GOT3 (cell line): ENCODE measurements at places on chromosomes 2 and 18.

DNA sequence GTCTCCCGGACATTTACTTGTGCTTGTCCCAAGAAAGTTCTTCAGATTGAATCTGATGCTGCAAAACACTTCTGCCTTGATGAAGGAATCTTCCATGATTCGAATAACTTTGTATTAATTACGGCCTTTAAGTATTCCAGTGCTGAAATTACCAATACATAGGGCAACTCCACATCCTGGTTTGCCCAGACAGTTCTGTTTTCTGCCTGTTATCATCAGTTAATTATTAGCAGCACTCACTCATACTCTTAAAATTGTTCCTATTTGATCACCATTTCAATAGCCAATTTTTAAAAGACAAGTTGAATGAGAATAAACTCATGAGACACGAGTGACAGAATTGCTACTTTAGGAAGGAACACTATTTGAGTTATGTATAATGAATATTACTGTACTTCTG lies 620.7 kb upstream of the ZEB2 start:
- DNase-seq, result no peak

GRCh38 chr18:62538881-62539280 lies 16.1 kb downstream of the ZCCHC2 start:
- DNase-seq, result no peak

- DNase-seq, result no peak
Observed at GRCh38 chr2:14234911-14235310, 397.6 kb upstream of the LRATD1 start.

DNA sequence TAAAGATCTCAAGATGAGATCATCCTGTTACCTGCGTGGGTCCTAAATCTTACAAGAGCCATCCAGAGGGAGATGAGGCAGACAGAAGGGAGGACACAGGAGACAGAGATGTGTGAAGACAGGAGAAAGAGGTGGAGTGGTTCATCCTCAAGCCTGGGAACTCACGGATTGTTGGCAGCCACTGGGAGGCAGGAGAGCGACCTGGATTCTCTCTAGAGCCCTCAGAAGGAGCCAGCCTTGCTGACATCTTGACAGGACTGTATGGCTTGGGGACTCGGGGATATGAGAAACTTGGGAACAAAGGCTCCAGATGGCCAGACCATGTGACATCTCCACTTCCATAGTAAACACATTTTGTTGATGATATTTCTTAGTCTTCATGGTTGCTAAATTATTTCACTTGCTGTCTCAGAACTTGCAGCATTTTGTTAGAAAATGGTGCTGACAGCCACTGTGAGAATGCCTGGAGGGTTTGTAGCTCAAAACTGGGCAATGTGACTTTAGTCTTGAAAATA lies 57.8 kb upstream of the MC2R start:
- DNase-seq, result no peak

GRCh38 chr2:224039770-224040440 lies 819 bp upstream of the SERPINE2 start:
- DNase-seq, result no peak

- no peak for DNase-seq
Observed at GRCh38 chr18:56307354-56308170, 330.8 kb downstream of the TXNL1 start.

- DNase-seq, result no peak
Observed at GRCh38 chr18:5582849-5583681, 39.3 kb upstream of the EPB41L3 start.

GRCh38 chr2:212935752-212936151 lies 215.7 kb downstream of the IKZF2 start:
- DNase-seq, result no peak

DNA sequence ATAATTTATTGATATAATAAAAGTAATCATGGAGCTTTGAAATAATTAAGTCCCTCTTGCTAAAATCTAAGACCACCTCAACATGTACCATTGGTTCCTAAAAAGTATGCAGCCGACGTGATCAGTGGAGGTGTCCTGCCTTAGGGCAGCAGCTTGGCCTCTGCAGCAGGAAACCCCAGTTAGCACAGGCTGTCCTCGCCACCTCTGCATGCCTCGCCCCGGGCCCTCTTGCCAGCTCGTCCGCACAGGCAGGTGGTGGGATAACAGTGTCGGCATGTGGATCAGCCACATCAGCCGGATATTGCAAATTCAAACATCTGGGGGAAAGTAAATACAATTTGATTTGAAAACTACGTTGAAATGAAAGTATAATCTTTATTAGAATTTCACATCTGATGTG lies 22.9 kb downstream of the COA5 start:
- DNase-seq, result no peak

DNA sequence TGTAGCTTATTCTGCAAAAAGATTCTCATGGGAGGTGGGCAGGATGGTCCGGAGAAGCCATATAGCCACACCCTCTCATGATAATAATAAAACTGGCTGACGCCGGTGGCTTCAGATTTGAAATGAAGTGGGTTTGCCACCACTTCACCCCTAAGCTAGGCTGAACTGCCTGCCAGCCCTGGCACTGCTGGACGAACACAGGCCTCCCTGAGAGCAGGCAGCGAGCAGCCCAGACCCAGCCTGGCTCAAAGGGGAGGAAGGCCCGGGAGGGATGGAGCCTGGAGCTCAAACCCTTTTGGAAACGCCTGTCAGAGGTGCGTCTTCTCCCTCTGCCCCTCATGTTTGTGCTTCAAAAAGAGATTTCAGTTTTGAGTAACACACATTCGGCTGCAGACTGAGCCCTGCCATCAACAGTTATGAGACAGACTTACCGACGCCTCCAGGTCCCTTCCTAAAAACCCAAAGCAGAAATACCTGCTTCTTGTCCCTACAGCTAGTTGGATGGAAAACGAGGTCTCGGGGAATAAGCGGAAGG lies 71.1 kb upstream of the HPCAL1 start:
- no peak for DNase-seq

DNA sequence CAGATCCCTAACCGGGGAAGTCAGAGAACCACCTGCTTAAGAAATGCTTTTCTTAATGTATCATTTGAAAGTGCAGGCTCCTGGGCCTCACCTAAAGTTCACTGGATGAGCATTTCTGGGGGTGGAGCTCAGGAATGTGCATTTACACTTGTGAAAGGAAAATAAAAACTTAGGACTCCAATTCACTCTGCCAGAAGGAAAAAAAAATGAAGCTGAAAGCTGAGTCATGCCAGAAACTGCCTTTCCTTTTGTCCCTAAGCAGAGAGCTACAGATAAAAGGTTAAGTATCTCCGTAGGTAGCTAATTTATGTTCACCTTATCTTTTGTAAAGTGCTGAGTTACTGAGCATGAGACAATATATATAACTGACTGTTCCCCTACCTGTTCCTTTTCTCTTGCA lies 229.5 kb upstream of the MEX3C start:
- DNase-seq, result no peak

DNA sequence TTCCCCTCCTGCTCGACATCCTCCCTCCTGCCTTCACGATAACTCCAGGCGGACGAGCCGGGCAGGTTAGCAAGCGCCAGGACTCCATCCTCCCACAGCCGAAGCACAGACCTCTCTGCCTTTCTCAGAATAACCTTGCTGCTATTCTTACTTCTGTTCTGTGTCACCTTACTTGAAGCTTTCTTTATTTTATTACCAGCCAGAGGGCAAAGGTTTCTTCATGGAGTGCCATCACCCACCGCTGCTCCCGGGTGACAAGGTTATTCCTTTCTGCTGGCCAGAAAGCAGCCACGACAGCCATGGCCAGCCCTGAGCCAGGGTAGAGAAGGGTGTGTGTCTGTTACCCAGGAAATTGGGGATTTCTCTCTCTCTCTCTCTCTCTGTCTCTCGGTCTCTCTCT lies 227.1 kb downstream of the ANAPC1 start:
- no peak for DNase-seq

DNA sequence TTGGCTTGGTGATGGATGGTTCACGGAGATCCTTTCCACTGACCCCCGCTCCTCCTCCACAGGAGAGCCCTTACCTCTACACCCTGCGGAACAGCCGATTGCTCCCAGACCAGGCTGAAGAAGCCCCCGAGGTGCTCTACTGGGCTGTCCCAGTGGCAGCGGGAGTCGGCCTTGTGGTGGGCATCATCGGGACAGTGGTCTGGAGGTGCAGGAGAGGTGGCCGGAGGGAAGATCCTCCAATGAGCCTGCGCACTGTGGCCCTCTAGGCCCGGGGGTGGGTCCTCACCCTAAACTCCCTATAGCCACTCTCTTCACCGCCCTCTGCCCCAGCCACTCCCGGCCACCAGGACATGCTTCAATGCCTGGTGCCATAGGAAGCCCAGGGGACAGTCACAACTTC lies 108.8 kb upstream of the PPP1CB start:
- no peak for DNase-seq

DNA sequence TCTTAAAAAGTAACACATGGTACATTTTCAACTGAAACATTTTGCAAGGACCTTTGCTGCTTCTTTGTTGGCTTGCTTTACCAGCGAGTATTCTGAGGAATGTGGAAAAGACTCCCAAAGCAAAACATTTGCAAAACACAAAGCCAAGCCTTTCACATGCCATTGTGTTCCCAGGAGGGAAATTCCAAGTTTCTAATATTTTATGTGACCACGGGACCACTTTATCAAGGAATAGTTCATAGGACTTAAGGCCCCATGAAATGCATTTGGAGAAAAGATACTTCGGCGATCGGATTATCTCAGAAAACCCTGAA lies 26.2 kb downstream of the CYP27C1 start:
- DNase-seq, result no peak

DNA sequence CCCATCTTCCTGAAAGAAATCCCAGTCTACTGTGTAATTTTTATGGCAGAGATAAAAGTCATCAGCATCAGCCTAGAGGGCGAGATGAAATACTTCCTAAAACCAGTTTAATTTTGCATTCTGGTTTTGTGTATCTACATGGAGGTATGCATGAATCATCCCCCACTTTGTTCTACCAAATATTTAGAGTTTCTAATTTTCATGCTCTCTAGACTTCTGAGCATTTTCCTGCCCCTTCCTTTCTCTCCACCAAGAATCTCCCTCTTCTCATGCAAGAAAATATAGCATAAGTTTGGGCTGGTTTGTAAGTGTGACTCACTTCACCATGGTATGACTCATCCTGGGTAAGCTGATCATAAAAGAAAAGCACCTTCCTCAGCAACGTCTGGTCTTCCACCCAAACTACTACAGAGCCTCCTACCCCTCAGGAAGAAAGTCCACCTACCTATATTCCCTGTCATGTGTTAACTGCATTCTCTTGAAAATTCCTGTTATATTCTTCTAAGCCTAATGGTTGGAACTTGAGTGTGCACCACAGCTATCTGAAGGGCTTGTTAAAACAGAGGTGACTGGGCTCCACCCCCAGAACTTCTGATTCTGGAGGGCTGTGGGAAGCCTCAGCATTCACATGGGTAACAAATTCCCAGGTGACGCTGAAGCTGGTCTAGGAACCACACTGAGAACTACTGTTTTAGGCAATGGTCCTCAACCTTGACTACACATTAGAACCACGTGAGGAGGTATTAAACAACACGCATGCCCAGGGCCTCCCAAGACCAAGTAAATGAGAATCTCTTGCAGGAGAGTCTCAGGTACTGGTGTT lies 37.4 kb upstream of the RAPGEF4 start:
- DNase-seq, result no peak

DNA sequence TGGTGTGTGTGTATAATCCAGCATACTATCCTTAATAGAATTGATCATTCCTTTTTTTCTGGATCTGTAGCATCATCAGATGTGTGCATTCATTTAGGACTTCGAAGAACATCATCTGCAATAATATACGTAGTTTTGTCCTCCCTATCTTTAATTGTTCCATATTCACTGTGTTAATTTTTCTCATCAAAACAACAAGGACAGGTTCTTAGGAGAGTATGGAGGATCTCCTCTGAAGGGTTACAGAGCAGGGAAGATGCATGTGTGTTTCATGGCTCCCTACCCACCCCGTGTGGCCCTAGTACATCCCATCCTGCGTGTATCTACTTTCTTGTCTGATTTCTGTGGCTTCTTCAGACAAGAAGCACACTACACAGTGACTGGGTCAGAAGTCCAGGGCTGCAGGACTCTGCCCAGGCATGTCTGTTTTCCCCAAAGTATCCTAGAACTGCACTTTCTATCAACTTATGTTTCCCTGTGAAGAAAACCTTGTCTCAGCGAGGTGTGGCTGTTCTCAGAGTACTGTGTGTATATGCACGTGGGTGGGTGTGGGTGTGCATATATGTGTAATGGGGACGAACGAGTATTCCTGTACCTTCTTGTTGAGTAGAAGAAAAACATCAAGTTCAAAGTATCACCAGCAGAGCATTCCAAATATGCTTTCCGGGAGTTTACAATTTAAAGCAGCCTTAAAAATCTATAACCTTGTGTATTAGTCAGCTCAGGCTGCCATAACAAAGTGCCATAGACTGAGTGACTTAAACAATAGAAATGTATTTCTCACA lies 220.4 kb upstream of the FOSL2 start:
- no peak for DNase-seq

- no peak for DNase-seq
Observed at GRCh38 chr2:160408173-160408958, 85.2 kb downstream of the RBMS1 start.

DNA sequence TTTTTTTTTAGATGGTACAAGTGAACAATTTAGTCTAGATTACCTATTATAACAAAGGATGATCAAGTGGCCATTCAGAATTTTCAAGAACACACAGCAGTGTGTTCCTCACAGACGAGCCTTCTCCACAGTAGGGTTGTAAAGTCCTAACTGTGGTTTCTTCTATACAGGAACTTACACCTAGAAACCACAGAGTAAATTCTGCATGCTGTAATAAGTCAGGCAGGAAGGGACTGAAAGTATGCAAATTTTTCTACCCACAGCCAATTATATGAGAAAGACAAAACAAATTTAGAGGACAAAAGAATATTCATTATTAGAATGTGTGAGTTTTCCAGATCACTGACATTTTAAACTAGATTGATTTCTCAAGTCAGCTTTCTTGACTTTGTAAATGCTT lies 99.5 kb downstream of the RBMS1 start:
- DNase-seq, result no peak

GRCh38 chr2:225002039-225002655 lies 40.1 kb downstream of the DOCK10 start:
- DNase-seq, result no peak

GRCh38 chr2:19358242-19359020 lies at the start of gene OSR1:
OSR1 (minus strand) TSS chr2:19358623; CDS start chr2:19353805, 4,818 bp downstream.
- peak; percentile 43 for DNase-seq

DNA sequence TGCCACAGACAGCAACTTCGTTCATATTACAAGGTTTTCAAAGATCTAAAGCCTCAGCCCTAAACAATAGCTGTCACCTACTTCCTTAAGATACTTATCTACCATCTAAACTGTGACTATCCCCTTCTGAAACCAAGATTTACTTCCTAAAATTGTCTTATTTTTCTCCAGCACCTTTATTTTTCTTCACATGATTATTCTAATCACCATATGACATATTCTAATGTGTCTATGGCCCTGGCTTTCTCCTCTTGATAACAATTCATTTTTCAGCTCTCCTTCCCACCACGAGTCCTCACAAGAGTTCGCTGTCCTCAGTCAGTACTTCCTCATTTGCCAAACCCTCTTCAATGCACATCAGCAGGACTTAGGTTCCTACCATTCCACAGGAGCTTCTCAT lies 53.9 kb downstream of the RTTN start:
- DNase-seq, result no peak

GRCh38 chr2:11444737-11445136 lies 21.2 kb downstream of the E2F6 start:
- no peak for DNase-seq
